ENCODE measurements at places on chromosomes 12 and 14.

DNA sequence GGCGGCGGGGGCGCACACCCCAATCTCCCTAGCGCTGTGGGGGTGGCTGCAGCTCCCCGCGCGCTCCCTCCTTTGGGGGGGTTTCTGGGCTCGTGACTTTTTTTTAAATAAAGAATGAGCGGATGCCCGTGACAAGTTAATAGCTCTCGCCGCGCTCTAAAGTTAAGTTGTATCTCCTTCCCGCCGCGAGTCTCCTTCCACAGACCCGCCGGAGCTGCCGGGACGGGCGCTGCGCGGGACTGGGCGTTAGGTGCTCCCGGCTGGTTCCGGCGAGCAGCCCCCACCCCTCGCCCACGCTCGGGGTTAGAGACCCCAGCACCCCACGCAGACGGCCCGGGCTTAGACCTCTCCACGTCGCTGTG is 82.6 kb upstream of the HMGA2 start:
- no peak for DNase-seq

- no peak for DNase-seq
These were observed 456.5 kb upstream of the LMO3 start for GRCh38 chr12:17062267-17063036.

DNA sequence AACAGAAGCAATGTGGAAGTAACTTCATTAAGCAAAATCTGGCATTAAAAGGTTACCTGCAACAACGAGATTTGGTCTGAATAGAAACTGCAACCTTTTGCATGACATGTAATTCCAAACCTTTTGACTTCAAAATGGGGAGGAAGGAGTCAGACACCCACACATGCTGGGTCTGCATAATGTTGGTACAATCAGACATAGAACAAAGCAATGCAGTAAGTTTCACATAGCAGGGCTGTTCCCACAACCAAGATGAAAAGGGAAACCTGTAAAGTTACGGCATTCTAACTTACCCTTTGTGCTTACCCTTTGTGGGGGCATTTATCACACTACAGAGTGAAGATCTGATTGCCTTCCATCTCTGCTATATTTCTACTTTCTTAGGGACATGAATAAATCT is 10.1 kb upstream of the SLC35F4 start:
- no peak for DNase-seq

- peak; percentile 75 for DNase-seq
These were observed 18.7 kb upstream of the CTDSP2 start for GRCh38 chr12:57865084-57865751.

- no peak for DNase-seq
These were observed 73.7 kb downstream of the RASSF3 start for GRCh38 chr12:64683816-64684543.

DNA sequence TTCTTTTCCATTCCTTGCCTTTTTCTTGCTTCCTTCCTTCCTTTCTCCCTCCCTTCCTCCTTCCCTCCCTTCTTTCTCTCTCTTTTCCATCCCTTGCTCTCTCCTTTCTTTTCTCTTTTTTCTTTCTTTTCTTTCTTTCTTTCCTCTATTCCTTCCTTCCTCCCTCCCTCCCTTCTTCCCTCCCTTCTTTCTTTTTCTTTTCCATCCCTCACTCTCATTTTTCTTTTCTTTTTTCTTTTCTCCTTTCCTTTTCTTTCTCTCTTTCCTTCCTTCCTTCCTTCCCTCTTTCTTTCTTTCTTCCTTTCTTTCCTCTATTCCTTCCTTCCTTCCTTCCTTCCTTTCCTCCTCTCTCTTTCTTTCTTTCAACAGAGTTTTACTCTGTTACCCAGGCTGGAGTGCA is 35.1 kb upstream of the PPP4R3A start:
- DNase-seq, result no peak

DNA sequence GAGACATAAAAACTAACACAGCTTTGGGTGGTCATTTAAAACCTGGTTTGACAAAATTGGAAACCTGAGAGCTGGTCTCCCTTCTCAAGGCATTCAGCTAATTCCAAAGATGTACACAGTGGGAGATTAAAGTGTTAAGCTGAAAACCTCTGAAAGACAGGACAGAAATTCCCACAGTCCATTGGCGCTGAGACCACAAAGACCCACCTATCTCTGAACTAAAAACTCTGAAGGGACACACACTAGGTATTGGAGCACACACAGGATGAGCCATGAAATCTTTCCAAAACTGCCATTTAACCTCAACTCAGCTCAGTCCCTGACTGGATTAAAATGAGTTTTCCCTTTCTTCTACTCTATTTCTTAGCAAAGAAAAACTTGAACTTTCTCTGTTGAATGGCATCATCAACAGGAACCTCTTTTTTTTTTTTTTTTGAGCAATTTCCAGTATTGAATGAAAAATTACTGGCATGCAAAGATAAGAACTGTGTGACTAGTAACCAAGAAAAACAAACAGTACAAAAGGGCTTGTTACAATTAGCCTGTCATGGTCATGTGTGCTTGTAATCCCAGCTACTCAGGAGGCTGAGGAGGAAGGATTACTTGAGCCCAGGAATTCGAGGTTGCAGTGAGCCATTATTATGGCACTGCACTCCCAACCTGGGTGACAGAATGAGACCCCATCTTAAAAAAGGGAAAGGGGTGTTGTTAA is 82.4 kb downstream of the IPO8 start:
- no peak for DNase-seq

DNA sequence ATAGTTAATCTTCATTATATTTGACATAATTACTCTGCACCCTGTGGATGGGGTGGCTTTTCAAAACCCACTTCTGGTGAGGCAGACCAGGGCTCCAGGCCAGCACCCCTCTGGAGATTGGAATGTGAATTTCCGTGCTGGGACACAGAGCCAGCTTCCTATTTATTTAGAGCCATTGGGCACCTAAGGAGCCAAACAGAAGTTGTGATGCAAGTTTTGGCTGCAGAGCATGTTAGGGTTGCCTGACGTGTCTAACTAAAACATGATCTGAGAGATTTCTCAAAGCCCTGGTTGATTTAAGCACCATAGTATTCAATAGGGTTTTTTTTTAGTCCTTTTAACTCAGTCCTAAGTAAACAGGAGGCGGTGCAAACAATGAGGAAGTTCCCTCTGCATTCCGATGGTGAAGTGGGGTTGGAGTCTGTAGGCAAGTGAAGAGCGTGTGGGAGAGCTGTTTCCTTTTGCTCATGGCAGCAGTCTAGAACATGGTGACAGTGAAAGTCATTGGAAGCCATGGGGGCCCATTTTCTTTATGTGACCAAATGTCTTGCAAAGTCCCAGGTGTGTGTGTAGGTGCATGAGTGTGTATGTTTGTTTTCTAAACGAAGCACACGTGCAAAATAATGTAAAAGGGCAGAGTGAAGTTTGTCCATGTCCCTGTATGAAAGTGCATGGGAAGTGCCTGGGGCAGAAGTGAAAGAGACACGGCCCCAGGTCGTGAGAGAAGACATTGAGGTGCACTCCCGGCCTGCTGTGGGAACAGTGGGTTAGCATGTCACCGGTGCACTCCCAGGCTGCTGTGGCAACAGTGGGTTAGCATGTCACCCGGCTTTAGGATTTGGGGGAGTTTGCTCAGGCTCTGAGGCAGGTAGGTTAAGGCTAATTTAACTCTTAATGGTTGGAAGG is 117.7 kb downstream of the PRKCH start:
- DNase-seq, result peak; percentile 82

GRCh38 chr12:42298887-42299286 is 27.0 kb downstream of the ZCRB1 start:
- no peak for DNase-seq

DNA sequence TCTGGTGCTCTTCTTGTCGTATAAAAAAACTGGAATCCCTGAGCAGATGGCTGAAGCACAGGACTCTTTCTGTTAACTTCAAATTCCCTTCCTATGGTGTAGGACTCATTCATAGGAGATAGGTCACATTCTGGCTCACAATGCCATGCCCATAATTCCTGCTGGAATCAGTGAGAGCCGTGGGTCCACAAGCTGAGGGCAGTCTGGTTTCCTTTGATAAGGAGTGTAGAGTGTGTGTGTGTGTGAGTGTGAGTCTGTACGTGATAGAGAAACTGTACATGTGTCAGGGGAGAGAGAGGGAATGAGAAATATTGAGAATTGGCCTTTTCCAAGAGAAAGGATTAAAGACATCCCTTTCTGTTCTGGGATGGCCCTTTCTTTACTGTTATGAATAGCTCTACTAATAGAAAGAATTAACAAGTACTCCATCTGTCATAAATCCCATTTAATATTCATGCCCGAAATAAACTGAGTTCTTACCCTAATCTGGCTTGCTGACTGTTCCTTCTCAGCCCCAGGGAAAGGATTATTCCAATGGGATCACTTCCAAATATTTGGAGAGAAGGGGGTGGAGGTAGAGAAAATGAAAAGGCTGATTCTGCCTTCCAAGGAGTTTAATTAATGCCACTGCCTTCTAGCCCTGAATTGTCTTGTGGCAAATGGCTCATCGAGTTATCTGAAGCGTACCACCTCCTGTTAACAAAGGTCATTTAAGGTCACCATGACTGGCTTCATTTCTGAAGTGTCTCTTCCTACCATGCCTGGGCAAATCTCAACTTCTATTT is 79.0 kb downstream of the TMX1 start:
- no peak for DNase-seq

DNA sequence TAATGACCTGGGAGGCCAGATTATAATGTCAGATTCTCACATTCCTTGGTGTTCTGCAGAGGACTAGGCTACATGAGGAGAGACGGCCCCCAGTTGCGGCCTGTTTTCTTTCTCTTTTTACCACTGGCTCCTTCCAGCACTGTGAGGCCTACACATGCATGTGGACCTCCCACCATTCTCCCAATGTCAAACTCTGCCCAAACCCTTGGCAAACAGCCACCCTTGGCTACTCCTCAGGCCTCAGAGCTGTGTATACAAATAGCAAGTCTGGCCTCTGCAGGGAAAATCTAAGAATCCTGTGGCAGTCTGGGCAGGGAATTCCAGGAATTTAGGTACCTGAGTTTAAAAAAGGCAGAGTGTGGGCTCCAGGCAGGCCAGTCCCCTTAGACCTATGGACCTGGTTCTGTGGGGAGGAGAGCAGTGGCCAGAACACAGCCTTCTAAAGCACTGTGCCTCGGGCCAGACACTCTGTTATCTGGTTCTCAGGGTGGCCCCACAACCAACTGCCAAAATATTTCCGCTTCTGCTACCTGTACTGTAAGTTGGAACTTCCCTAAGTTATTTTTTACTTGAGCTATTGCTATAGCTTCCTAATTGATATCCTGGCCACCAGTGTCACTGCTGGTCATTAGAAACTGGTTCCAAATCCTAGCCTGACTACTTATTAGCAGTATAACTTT is 19.9 kb upstream of the NEDD1 start:
- DNase-seq, result no peak

DNA sequence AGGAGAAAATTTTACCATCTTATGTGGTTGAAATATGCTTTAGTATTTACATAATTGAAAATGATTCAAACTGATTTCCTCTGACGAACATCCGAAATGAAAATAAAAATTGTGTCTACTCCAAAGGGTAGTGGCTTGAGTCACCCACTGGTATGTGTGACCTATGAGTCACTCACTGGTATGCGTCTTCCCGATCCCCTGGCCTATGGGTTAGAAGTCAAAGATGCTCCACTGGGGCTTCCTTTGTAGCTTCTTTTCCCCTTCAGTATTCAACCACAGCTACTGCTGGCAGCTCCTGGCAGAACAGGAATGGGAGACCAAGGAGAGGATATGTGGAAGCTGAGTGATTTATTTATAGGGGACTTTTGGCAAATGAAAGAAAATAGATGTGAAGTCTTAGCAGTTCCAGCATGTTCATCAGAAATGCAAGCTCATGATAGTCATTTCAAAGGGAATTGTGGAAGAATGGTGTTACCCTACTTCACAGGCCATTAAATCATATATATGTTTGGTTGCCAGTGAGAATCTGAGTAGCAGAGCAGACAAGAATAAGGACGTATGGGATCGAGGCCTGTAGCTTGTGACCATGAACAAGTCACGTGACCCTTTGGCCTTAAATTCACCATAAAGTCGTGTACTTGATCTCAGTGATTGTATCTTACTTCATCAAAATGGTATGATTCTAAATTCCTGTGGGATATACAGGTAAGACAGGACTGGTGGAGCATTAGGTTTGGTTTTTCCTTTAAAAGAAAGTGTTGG is 108.3 kb downstream of the CRADD start:
- DNase-seq, result peak; percentile 87

GRCh38 chr12:6026998-6027397 is 81.9 kb upstream of the ANO2 start:
- no peak for DNase-seq

DNA sequence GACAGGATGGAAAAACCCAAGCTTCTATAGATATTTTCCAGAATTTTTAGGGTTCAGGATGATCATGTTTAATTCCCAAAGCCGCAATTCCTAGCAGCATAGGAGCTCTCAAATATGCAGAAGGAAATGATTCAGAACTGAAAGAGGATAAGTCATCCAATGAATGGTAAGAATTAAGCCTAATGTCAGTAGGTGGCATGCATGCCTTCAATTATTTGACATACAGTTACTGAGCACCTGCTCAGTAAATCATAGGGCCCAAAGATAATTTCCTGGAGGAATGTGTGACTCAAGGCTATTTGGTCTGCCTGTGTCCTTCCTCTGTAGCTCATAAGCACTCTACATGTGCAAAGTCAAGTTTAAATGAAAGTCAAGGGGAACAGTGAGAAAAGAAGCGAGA is 116.8 kb upstream of the SLC38A4 start:
- DNase-seq, result no peak

GRCh38 chr12:118376089-118377020 is at the start of gene SUDS3:
TSS of gene SUDS3 (plus strand) at chr12:118376555. CDS start at chr12:118376692, 137 bp downstream.
- DNase-seq, result peak; percentile 90

- DNase-seq, result no peak
These were observed 62.2 kb downstream of the NCOR2 start for GRCh38 chr12:124505001-124505818.

DNA sequence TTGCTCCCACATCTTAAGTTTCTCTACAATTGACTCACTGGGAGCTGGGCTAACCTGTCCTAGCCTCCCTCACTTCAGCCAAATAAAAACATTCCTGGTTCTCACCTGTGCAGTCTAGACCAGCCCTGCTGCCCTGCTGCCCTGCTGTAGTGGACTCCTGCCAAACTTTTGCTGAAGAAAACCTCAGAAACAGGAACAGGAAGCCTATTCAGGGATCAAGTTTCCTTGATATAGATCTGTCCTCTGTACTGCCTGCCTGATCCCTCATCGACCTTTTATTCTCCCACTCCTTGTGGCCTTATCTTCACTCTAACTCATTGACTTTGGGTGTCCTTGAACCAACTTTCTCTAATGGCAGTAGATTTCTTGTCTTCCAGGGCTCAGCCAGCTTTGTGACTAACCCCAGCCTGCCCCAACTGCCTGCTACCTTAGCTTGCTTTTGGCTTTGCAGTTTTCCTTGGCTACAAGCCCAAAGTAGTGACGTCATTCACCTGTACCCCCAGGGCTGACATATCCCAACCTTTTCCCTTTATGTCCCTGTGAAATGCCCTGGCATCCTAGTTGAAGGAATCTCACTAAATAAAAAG is 234.8 kb downstream of the DUSP6 start:
- DNase-seq, result no peak

- no peak for DNase-seq
These were observed 3.4 kb upstream of the TRAFD1 start for GRCh38 chr12:112121780-112122565.

GRCh38 chr12:39588348-39588747 is 31.3 kb downstream of the ABCD2 start:
- no peak for DNase-seq
